ENCODE measurements at places on chromosomes 3 and 15. TPM values are rescaled to one million over a fixed set of nuclear protein-coding genes. Genes with fewer than 3 reads are reported as not detected.

The EXD1 gene
- 0.70 TPM for total RNA-seq

The VEPH1 gene
- total RNA-seq, result 4.0 TPM

The TAGLN3 gene
- not detected for total RNA-seq

The TMIE gene
- 6.5 TPM for total RNA-seq

The ZNF654 gene
- total RNA-seq, result 7.2 TPM

The RFTN1 gene
- total RNA-seq, result not detected

The DUOXA2 gene
- total RNA-seq, result not detected

The SH3GL3 gene
- total RNA-seq, result 0.22 TPM

The GOLGA6L22 gene
- not detected for total RNA-seq

The SEC62 gene
- total RNA-seq, result 99.6 TPM

The CCDC39 gene
- total RNA-seq, result not detected

The CADM2 gene
- total RNA-seq, result 0.59 TPM
